Naive thymus-derived CD8-positive, alpha-beta T cell (primary cell): ENCODE measurements at places on chromosomes 11 and 22. TPM values are rescaled to one million over a fixed set of nuclear protein-coding genes. Genes with fewer than 3 reads are reported as not detected.

DNA sequence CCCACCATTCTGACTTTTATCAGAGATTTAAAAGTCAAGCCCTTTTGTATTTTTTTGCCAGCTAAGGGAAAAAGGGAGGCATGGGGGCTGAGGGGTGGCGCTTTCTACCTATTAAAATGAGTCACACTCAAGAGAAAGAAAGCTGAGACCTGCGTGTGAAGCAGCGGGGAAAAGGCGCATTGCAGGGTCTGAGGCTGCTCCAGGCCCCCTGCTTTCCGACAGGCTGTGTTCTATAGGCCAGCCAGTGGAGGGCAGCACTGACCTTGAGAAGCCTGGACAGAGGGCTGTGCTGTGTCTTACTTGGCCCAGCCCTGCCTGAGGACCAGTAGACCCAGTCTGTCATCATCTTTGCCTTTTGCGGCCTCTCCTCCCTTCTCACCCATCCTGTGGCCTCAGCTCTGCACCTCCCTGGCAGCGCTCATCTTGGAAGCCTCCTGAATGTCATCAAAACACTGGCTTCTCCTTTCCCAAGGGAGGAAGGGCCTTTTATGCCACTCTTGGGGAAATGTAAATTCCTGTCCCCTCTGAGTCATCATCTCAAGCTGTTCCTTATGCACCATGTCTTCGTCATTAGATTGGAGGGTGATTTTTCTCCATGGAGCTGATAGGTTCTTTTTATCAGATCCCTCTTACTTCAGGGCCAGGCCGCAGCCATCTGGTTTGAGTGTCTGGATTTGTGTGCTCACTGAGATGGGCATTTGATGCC, 12.6 kb upstream of the MAPK8IP1 start:
- no peak for DNase-seq

GRCh38 chr11:64960719-64961118, 11.2 kb downstream of the MAJIN start:
- no peak for DNase-seq

- DNase-seq = no peak
These were observed 1.7 kb downstream of the PGR start for GRCh38 chr11:101127699-101128570.

BLID gene
- total RNA-seq = not detected

RFPL2 gene
- 0.81 TPM for total RNA-seq

GRCh38 chr22:46021577-46021976, 44.6 kb upstream of the WNT7B start:
- no peak for DNase-seq
